ENCODE measurements at places on chromosomes 2 and 18.

GRCh38 chr18:36179562-36180355 lies 7.5 kb upstream of the MOCOS start:
- peak; percentile 53 for DNase-seq

GRCh38 chr2:216651351-216651881 lies 18.2 kb downstream of the IGFBP2 start:
- no peak for DNase-seq

DNA sequence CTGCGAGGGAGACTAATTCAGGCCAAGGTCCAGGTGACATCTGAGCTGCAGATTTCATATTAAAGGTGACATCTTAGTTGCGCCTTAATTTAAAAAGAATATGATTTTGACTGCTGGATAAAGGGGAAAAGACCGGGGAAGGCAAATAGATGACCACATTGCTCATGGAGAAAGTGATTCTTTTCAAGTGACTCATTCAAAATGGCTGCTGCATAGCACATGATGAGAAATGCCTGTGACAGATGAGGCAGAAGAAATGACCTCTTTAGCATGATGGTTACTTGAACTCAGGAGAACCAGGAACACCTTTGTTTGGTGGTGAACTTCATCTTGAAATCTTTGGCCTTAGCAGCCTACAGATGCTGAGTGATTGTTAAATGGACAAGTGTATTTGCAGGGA lies 385.8 kb upstream of the TRIB2 start:
- DNase-seq, result peak; percentile 56

DNA sequence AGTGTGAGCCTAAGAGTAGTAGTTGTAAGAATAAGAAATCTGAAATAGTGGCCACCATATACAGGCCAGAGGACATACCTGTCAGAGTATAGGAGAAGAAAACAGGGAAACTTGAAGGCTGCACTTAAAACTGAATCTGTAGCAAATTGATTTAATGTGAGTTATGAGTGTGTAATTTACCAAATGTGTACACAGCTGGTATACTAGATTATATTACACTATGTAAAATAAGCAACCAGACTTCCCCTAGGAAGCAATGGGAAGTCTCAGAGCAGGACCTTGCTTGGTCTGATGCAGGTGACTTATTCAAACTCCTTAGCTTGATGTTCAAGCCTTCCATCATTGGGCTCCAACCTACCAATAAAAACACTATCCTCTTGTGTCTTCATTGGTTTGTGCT lies 17.3 kb upstream of the EPC2 start:
- DNase-seq, result no peak

DNA sequence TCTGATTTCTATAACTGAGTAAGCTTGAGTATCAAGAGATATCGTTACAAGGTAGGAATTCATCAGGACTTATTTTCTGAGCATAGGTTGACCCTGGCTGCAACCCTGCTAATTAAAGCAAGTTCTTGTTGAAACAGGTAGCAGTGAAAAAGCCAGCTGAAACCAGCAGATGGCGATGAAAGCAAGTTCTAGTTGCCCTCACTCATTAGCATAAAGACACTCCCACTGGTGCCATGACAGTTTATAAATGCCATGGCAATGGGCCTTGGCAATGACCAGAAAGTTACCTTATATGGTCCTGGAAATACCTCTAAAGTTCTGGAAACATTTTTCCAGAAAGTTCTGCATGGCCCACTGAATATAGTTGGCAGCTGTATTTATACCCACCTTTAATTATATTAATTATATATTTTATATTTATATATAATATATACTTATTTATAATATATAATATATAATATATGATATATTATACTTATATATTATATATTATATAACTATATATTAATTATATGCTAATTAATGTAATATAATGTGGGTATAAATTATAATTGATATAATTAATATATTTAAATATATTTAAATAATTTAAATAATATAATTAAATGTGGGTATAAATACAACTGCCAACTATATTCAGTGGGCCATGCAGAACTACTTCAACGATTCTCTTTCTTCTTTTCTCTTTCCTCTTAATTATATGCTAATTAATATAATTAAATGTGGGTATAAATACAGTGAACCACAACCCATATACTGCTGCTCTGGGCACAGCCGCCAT lies 188.0 kb downstream of the CDH7 start:
- no peak for DNase-seq

- DNase-seq, result no peak
Measured at GRCh38 chr2:238507836-238508235, 81.1 kb downstream of the ASB1 start.

- DNase-seq, result no peak
Measured at GRCh38 chr2:112636605-112637288, 9.0 kb upstream of the SLC20A1 start.

GRCh38 chr18:14746897-14747296 lies 1.1 kb upstream of the ANKRD30B start:
- DNase-seq, result no peak

DNA sequence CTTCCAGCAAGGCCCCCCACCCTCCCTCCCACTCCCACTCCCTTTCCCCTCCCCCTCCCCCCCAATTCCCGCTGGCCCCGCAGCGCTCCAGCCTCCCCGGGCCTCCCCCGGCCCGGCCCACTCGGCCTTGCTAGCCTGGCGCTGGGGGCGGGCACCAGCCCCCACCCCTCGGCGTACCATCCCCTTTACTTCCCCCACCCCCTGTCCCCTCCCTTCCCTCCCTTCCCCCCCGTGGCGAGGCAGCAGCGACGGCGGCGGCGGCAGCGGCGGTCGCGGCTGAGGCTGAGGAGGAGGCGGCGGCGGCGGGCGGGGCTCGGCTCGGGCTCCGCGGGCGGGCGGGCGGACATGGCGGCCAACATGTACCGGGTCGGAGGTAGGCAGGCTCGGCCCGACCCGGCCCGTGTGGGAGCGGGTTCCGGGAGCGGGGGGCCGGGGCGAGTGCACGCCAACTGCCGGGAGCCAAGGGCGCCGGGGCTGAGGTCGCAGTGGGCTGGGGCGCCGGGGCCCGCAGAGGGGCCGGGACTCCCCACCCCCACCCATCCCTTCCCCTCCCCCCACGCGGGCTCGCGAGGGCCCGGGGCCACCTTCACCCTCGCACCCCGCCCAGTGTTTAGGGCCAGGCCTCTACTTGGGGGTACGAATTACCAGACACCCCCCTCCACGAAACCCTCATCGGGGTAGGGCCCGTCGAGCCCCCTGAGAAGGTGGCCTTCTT lies at the start of gene MTA3:
Gene MTA3, plus strand, starts transcription at position 232 of the 715 bp plus-strand sequence. Its CDS starts 114 bp downstream, at position 346.
- DNase-seq, result peak; percentile 81

DNA sequence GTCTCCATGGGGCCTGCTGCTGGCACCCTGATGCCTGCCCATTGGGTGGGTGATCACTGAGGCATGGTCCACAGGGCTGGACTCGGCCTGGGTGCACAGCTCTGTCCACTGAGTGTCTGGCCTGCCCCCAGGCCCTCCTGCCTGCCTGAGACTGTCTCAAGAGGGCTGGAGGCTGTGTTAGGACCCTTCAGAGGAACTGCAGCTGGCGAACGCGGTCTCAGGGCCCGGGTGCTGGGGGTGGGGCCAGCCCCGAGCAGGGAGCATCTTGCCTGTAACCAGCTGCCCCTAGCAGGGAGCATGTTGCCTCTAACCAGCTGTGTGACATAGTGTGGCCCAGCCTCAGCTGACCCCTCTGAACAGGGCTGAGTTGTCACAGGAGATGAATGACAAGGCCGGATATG lies 50.0 kb downstream of the TWIST2 start:
- DNase-seq, result no peak

- peak; percentile 25 for DNase-seq
Measured at GRCh38 chr2:37180006-37180639, 8.3 kb downstream of the SULT6B1 start.

DNA sequence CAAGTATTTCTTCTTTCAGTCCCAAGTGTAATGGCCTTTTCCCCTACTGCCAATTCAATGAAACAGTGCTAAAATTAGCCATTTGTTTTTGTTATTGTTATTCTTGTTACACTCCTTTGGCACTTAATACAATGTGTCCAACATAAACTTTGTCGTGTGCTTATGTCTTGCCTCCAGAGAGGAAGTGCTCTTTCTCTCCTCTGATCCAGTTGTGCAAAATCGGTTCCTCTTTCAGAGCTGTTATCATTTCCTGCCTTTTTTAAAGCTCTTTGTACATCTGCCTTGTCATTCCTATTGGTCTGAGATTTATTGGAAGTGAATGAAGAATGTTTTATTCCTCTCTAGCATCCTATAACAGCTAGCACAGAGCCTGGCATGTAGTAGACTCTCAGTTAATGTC lies 623.2 kb upstream of the ID2 start:
- DNase-seq, result no peak

GRCh38 chr2:180570864-180571263 lies 409.5 kb upstream of the UBE2E3 start:
- DNase-seq, result no peak

DNA sequence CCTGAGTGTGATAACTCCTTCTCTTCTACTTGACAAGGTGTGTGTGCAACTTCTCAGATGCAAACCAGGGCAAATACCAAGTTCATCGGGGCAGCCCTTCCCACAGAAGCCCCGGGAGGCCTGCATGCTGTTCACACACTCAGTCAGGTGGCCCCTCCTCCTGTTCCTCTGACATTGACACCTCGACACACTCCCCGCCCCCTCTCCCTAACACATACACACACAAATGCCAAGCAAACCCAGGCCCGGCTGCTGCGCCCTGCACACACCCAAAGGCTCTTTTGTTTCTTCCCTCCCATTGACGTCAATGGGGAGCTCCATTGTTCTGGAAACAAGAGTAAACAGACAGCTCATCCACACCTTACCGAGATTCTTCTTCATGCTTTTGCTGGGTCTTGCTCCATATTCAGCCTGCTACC lies 1.7 kb upstream of the PER2 start:
- no peak for DNase-seq

DNA sequence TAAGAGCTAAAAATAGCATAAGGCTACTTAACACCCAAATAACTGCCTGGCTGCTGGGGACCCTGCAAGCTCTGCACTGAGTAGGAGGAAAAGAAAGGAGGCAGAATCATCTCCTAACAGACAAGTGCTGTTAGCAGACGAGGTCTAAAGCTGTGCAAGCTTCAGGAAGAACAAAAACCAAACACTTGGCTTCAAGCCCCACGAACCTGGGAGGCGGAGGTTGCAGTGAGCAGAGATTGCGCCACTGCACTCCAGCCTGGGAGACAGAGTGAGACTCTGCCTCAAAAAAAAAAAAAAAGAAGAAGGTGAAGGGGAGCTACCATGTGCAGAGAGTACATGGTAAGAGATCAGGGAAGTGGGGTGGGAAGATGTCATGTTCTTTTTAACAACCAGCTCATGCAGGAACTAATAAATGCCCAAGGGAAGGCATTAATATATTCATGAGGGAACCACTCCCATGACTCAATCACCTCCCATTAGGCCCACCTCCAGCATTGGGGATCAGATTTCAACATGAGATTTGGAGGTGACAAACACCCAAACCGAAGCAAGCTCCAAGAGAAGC lies 28.8 kb upstream of the INO80C start:
- DNase-seq, result no peak

DNA sequence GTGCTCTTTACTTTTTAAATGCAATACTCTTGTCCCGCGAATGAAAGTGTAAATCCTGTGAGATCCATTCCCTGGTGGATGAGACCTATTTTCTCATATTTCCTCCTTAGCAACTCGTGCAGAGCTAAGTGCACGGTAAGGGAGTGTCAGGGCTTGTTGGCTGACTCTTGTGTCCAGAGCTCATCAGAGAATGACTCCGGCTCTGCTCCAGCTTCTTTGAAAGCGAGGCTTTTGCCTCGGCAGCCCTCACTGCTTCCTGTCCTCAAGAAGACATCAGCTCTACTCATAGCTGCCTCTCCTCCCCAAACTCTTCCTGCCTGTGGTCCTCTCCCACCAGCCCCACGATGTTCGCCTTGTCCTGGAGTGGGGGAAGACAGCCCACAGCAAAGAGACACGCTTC lies 70.7 kb downstream of the LIPG start:
- DNase-seq, result no peak

All from GM03348 (cell line).